CD4-positive, alpha-beta T cell (primary cell): ENCODE measurements at places on chromosomes 3 and 15. TPM values are rescaled to one million over a fixed set of nuclear protein-coding genes. Genes with fewer than 3 reads are reported as not detected.

Gene ARID3B
- total RNA-seq, result 27.9 TPM

Gene NTRK3
- total RNA-seq, result not detected

Gene IGSF10
- total RNA-seq, result not detected

Gene RLBP1
- not detected for total RNA-seq

Gene PRTG
- total RNA-seq, result not detected

DNA sequence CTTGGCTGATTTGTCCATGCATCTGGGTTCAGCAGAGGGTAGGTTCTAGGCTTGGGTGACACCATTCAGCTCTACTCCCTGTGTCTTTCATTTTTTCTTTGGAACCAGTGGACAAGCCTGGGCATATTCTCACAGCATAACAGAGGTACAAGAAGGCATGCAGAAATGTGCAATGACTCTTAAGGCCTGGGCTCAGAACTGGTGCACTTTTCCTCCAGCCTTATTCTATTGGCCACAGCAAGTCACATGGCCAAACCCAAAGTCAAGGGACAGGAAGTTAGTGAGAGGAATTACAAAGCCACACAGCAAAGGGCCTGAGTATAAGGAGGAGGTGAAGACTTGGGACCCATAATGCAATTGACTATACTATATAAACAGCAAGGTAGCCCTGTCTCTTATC, 200.9 kb upstream of the CTDSPL start:
- no peak for DNase-seq

DNA sequence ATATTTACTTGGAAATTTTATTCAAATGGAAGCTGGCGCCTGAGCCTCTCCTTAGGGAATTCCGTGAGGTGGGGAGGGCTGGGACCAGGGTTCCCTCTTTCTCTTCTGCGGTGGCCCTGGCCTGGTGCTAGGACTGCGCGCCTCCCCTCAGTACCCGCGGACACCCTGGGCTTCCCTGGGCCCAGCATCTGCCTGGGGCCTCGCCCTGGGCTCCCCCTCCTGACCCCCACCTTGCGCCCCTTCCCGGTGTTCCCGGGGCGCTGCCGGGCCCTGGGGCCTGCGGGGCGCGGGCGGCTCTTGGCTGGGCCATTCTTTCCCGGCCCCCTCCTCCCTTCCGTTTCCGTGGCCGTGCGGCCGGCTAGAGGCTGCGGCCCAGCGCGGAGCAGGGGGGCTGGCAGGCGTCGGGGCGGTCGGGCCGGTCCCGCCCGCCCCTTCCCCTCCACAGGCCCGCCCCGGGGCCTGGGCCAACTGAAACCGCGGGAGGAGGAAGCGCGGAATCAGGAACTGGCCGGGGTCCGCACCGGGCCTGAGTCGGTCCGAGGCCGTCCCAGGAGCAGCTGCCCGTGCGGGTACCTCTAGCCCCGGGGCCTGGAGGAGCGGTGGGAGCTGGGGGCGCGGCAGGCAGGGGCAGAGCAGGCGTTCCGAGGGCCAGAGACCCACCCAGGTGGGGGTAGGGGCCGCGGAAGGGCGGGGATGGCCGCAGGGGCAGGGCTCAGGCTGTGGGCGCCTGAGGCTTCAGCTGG, at the start of gene FES:
TSS of gene FES (plus strand) at position 529 of the 743 bp plus-strand sequence. CDS start 542 bp downstream, outside the sequence.
- no peak for DNase-seq

- DNase-seq, result no peak
These were observed 908.3 kb downstream of the TUSC7 start for GRCh38 chr3:117617906-117618305.

GRCh38 chr3:28934126-28934813, 346.6 kb upstream of the RBMS3 start:
- no peak for DNase-seq

- no peak for DNase-seq
These were observed 115.6 kb downstream of the FNDC3B start for GRCh38 chr3:172154768-172155664.

- no peak for DNase-seq
These were observed 78.6 kb downstream of the FHIT start for GRCh38 chr3:61172684-61173083.

- no peak for DNase-seq
These were observed 16.5 kb downstream of the SEMA3G start for GRCh38 chr3:52428151-52429005.

- no peak for DNase-seq
These were observed 17.0 kb downstream of the CXCR6 start for GRCh38 chr3:45960289-45960688.
